ENCODE measurements at places on chromosomes 11 and 22.

DNA sequence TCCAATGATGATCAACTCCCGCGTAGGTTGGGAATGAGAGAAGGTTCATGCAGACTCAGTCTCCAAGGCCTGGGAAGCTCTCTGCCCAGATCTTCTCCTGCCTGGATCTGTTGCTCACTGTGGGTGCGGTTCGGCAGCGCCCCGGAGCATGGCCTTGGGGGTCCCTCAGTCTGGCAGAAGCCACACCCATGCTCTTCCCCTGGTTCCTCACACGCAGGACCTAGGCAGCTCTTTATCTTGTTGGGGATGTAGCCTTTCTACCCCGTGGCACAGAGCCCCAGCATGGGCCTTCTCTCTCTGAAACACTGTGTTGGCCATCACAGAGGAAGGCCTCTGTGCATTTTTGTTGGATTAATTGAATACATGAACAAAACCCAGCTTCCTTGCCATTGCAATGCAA lies 1461.6 kb downstream of the BRD1 start:
- no peak for DNase-seq

DNA sequence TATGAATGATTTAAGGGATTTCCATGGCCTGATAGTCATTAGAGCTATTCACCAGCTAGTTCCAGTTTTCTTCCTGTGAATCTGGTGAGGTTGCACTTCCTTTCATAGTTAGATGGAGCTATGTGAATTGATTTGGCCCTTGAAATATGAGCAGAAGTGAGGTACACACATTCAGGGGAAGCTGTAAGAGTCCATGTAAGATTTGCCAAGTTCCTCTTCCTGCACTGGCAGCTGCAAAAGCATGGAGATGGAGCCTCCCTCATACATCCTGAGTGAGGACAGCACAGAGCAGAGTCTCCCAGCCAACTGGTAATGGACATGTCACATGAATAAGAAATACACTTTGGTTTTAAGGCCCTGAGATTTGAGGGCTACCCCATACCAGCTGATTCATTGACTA lies 111.7 kb downstream of the CD44 start:
- no peak for DNase-seq

- no peak for DNase-seq
Measured at GRCh38 chr11:19524171-19524671, 188.4 kb upstream of the NAV2 start.

- DNase-seq, result no peak
Measured at GRCh38 chr11:82978422-82979099, 77.0 kb downstream of the DDIAS start.

All from NCI-H2029 treated with DMSO at 0.1 percent for 48 hours (cell line).